ENCODE measurements at places on chromosomes 6 and 20.

DNA sequence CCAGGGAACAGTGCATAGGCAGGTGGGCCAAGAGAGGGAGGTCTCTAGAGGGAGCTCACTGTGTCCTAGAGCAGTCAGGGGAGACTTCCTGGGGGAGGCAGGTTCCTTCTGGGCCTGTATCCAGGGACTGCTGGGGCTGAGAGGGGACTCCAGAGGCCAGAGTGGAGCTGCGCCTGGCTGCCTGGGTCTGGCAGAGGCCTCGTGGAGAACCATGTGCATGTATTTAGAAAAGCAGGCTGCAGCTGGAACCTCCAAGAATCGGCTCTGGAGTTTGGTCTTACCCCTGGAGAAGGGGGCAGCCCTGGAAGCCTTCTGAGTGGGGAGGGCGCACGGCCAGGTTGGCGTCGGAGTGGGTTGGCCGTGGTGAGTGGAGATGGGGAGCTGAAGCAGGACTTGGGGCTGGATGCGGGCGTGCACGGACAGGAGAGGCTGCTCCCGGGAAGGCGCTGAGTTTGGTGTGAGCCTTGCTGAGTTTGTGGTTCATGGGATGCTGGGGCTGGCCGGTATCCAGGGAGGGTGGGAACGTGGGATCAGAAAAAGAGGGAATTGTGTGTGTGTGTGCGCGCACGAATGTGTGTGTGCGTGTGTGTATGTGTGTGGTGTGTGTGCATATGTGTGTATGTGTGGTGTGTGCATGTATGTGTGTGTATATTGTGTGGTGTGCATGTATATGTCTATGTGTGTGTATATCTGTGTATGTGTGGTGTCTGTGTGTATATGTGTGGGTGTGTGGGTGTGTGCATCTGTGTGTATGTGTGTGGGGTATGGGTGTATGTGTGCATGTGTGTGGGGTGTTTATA lies 10.8 kb downstream of the VSTM2L start:
- no peak for DNase-seq

DNA sequence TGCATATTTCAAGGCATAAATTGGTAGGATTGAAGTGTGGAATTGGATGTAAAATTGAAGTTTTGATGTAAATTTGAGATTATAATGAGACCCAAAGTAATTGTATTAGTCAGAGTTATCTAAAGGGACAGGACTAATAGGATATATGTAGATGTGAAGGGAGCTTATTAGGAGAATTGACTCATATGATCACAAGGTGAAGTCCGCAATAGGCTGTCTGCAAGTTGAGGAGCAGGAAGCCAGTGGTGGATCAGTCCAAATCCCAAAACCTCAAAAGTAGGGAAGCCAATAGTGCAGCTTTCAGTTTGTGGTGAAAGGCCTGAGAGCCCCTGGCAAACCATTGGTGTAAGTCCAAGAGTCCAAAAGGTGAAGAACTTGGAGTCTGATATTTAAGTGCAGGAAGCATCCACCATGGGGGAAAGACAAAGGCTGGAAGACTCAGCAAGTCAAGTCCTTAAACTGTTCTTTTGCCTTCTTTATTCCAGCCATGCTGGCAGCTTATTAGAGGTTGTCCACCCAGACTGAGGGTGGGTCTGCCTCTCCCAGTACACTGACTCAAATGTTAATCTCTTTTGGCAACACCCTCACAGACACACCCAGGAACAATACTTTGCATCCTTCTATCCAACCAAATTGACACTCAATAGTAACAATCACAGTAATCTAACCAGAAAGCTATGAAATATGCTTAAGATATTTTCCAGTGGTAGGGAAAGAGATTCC lies 442.6 kb upstream of the PTCHD4 start:
- no peak for DNase-seq

DNA sequence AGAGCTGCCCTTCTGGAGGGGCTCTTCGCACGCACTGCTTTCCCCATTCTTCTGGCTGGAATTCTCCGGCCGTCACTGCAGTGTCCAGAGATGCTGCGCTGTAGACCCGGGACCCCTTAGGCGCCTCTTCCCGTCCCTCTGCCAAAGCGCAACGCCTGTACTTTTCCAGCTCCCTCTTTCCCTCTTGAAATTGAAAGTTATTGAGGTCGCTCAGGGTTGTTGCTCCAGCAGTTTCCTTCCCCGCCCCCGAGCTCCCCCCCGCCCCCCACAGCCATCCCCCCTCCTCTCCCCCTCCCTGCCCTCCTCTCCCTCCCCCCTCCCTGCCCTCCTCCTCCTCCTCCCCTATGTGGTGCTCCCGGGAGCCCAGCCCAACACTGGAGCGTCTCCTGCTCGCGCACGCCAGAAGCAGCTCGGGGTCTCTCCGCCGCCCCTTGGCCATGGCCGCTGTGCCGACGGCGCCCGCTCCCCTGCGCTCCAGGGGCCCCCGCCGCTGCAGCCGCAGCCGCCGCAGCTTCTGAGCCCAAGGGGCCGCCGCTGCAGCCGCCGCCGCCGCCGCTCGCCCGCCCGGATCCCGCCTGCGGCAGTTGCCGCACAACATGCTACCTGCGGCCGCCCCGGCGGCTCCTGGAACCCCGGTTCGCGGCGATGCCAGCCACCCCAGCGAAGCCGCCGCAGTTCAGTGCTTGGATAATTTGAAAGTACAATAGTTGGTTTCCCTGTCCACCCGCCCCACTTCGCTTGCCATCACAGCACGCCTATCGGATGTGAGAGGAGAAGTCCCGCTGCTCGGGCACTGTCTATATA lies at the start of gene RSPO3:
RSPO3 (plus strand) TSS at position 374 of the 804 bp plus-strand sequence. CDS start 522 bp downstream, outside the sequence.
- DNase-seq, result no peak

GRCh38 chr6:157756708-157757429 lies 66.2 kb upstream of the SNX9 start:
- peak; percentile 79 for DNase-seq

Data from right renal cortex interstitium (tissue), 3 donors.